Left lobe of liver (tissue), 2 donors: ENCODE measurements at places on chromosomes 11 and 22. TPM values are rescaled to one million over a fixed set of nuclear protein-coding genes. Genes with fewer than 3 reads are reported as not detected.

The TSPAN32 gene
- total RNA-seq, result 0.35 TPM

The OR52H1 gene
- 0.18 TPM for total RNA-seq

The SLC43A3 gene
- total RNA-seq, result 127 TPM

The GPR83 gene
- total RNA-seq, result 0.28 TPM

GRCh38 chr11:33919645-33920044, 27.8 kb upstream of the LMO2 start:
- no peak for DNase-seq

GRCh38 chr11:91981995-91982394, 242.6 kb upstream of the FAT3 start:
- no peak for DNase-seq

- DNase-seq, result no peak
These were observed 20.8 kb upstream of the ADORA2A start for GRCh38 chr22:24406322-24407277.
